ENCODE measurements at places on chromosomes 7 and 10.

- DNase-seq = no peak
Measured at GRCh38 chr10:114329634-114330365, 74.5 kb downstream of the AFAP1L2 start.

GRCh38 chr10:75208181-75208580 lies 2.4 kb upstream of the VDAC2 start:
- DNase-seq = no peak

GRCh38 chr7:80722616-80723195 lies 84.3 kb downstream of the CD36 start:
- peak; percentile 25 for DNase-seq

- DNase-seq = no peak
Measured at GRCh38 chr7:29177963-29178600, 16.5 kb upstream of the CHN2 start.

- no peak for DNase-seq
Measured at GRCh38 chr7:28316489-28316888, 95.8 kb upstream of the CREB5 start.

DNA sequence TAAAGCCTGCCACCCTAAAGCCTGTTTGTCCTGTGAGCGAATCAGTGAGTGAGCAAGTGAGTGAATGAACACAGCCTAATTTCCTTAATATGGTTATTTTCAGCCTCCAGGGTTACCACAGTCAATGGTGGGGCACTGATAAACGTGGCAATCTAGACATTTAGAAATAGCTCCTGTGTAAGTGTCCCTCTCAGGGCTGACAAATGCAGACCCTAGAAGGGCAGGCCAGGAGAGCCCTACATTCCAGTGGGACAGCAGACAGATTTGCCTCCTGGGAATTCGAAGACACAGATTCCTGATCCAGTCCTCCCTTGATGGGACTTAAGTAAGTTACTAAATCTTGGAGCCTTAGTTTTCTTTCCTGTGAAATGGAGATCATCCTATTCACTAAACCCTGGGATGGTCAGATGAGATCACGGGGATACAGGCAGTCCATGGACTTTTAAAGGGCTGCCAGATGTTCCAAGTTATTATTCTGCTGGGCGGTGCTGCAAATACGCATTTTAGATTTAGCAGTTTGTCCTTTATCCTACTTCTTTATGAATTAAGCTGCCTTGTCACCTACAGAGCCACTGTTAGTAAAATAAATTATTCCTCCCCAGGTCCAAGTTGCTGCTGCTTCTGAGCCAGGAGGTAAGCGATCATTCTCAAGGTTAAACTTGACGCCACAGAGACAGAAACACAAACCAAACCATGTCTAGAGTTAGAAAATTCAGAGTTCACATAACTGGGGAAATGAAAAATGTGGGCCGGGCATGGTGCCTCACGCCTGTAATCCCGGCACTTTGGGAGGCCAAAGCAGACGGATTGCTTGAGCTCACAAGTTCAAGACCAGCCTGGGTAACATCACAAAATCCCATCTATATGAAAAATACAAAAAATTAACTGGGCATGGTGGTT lies 54.8 kb upstream of the TM9SF3 start:
- DNase-seq = peak; percentile 67

- no peak for DNase-seq
Measured at GRCh38 chr10:125823663-125824251, 411 bp downstream of the BCCIP start.

DNA sequence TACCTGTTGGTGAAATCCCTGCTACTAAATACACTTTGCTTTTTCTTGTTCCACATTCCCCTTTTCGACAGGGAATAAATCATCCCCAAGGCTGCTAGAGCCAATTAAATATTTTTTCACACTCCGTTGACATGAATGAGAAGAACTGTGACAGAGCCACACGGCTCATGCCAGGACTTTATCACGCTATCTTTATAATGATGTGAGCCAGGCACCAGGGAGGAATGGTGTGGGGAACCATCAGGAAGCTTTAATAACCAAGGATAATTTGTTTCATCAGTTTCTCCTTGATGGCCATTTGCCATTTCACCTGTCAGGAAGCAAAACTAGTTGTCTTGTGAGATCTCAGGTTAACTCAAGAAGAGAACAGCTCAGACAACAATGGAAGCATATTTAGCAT lies 193.0 kb upstream of the C7orf33 start:
- DNase-seq = no peak

DNA sequence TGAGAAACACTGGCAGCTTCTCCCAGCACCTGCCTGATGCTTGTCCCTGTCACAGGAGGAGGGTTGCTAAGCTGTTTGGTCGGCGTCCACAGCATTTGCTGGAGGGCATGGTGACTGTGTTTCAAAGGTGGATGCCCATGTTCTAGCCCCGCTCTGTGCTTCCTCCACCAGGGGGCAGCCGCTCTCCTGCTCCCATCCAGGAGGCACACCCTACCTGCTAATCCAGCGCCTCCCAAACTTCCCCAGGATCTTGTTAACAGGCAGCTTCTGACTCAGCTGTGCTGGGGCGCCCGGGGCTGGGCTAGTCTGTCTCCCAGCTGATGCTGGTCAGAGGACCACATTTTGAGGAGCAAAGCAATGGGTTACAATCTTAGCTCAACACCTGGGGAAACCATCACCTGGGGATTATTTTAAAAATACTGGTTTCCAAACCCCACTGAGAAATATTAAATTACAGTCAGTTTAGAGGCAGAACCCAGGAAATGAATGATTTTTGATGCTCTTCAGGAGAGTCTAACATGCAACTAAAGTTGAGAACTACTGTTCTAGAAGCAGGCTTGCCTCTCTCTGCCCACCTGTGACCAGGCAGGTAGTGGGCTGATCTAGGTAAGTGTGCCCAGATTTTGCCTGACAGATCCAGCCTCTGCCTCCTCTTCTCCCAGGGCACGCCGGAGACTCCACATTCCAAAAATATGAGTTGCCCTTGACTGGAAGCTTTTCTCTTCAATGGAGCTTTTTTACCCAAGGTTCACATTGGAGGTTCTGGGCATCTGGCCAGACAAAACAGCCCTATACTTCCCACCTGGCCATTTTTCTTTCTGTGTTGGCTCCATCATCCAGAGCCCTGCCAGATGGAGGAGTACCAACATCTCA lies 92.7 kb upstream of the GPR26 start:
- DNase-seq = no peak

- peak; percentile 61 for DNase-seq
Measured at GRCh38 chr10:46228563-46229071, 58.2 kb upstream of the ANTXRL start.

DNA sequence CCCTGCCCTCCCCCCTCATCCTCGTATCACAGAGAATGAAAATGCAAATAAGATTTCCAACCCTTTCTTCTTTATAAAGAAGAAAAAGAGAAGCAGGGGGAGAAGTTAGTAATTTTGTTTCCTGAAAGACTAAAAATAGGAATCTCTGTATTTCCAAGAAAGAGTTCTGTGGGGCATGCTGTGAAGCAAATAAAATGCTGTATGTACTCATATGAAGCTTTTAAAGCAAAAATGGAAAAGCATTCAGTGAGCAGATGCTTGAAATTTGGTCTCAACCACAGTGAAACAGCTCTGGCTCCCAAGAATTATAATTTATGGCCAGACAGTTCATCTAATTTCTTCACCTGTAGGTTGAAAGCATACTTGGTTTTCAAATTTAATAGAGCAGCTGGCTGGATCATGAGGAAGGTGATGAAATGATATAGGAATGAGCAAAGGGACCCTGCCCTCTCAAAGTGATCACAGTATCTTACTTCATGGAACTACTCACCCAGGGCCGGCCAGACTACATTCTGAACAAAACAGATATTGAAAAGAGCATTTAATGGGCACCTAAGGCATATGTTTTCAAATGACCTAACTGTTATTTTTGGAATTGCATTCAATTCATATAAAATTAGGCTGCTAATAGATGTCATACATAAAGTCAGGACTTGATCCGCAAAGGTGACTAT lies 31.4 kb downstream of the SVIL start:
- no peak for DNase-seq

GRCh38 chr10:11186374-11186773 lies 168.7 kb downstream of the CELF2 start:
- DNase-seq = no peak

DNA sequence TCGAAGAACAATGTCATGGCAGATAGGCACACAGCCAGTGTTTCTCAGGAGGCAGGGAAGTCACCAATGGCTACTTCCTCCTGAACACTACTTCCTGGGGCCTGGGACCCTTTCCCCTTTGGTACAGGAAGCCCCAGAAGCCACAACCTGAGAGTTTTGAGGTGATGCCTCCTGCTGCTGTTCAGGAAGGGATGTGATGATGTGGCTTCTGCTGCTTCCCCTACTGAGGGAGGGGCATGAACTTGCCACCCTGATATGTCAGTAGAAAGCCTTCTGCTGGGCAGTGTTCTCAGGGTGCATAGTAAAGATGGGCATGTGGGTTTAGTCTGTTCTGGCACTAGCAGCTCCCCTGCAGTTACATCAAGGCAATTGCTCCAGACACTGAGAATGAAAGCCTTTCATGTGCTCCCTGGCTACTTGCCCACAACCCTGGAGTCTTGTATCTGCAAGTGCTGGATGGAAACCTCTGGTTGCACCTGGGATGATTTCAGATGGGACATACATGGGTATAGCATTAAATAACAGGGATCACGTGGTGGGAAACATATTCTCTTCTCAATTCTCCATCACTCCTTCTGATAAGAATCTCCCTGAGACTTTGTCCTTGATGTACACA lies 69.3 kb downstream of the ADRA2A start:
- peak; percentile 16 for DNase-seq

GRCh38 chr7:150966002-150966401 lies 12.1 kb downstream of the KCNH2 start:
- DNase-seq = no peak
